ENCODE measurements at places on chromosomes 3 and 15.

DNA sequence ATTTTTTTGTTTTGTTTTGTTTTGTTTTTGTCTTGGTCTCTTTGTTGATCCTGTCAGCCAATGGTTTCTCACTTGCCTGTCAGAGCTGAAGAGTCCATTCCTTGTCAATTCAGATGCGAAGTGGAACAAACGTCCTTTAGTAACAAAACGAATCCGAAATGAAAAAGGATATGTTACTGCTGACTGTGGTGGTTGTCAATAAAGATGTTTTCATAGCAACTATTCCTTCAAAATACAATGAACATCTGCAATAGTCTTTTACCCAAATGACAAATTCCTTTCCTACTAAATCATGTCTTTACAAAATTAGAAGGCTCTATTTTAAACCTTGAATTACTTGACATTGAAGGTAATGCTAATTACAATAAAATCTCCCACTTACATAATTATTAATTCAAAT, 134.7 kb downstream of the SERPINI1 start:
- no peak for DNase-seq

DNA sequence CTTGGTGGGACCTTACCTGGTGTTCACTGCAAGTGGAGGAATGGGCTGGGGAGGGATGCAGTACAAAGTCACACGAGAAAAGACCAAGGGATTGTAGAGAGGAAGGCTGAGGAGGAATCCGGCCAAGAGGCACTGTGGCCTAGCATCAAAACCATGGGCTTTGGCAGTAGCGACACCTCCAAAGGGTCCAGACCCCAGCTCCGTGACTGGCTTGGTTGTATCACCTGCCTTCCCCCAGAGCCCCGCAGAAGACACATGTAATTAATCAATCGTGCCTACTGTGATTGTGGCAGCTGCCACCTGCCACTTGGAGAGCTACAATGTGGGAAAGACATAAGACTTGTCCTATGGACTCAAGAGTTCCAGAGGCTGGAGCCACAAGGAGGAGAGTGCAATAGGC, 54.7 kb downstream of the ST8SIA2 start:
- DNase-seq: no peak

DNA sequence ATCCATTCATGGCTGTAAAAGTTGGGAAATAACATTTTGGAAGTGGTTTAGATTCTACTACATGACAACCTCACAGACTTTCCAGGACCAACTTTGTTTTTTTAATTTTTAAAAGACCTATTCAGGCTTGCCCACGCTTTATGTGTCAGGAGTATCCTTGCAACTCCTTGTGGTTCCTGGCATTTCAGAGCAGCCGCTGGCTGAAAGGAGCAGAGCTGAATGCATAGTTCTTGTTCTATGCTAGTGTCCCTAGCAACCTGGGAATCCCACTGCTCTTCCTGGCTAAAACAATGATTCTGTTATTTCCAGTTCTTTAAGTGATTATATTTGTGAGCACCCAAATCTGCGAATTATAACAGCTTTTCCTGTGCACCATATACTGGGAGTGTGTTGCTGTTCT, 34.9 kb downstream of the CP start:
- DNase-seq: no peak

- DNase-seq: no peak
Measured at GRCh38 chr3:194880940-194881925, 195.6 kb downstream of the FAM43A start.

DNA sequence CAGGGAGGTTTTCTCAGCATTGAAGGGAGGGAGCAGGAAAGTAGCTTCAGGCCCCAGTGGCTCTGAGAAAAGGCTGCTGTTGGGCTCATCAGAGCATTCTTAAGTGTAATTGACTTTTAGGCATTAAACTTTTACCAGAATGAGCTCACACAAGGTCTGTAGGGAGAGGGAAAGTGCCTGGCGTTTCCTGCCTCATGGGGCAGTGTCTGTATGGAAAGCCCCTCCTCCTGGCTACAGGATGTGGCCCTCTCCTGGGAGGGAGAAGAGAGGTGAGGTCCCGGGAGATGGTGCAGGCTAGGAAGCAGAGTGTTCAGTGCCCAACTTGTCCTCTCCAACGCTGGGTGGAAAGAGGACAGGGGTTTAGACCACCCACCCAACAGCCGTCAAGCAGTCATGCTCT, 21.3 kb upstream of the SCN10A start:
- DNase-seq: no peak

DNA sequence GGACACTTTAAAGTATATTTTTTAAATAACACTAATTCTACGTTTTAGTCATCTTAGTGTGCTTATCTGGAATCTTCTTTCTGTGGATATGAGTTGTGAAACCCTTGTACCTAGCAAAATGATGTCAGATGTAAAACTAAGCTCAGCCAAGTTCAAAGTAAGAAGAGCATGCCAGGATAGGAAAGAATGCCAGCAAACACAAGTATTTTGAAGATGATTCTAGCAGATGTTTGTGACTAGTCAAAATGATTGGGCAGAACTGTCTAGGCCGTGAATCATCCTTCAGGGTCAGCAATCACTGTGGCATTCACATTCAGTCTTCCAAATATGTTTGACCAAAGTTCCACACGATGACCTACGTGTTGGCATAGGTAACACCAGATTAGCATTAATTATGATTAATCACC, 5.4 kb upstream of the PLOD2 start:
- no peak for DNase-seq

- no peak for DNase-seq
Measured at GRCh38 chr15:54618120-54618519, 578.6 kb downstream of the RSL24D1 start.

- DNase-seq: no peak
Measured at GRCh38 chr3:131962982-131963381, 71.8 kb downstream of the CPNE4 start.

DNA sequence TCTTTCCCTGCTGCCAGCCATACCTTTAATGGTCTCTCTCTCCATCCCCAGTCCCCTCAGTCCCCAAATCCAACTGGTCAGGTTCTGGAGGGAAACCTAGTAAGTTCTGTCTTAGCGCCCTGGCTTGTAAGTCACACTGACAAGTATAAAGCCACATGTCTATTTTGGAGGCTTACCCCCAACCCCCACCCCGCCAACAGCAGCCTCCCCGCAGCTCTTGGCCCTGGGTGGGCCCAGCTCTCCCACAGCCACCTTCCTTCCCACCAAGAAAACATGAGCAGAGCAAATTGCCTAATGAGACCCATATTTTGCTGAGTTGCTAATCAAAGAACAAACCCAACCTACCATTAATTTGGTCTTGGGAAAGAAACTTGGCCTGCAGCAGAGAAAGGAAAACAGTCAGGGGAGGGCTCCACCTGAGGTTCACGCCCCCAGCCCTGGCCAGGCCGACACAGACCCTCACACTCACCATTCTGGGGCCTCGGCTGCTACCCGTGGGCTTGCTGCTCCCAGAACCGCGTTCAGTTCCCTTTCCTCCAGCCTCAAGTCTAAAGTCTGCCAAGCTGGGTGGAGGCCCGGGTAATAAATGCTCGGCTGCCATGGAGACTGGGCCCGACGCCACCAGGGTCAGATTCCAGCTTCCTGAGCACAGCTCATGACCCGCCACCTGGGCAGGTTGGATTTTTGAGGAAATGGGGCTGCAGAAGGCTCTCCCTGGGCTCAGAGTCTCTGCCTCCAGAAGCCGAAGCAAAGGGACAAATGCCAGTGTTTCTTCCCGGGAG, at the start of gene CALML4:
CALML4 (minus strand) TSS at position 557 of the 782 bp plus-strand sequence; CDS start at position 472, 85 bp downstream.
- DNase-seq: no peak

DNA sequence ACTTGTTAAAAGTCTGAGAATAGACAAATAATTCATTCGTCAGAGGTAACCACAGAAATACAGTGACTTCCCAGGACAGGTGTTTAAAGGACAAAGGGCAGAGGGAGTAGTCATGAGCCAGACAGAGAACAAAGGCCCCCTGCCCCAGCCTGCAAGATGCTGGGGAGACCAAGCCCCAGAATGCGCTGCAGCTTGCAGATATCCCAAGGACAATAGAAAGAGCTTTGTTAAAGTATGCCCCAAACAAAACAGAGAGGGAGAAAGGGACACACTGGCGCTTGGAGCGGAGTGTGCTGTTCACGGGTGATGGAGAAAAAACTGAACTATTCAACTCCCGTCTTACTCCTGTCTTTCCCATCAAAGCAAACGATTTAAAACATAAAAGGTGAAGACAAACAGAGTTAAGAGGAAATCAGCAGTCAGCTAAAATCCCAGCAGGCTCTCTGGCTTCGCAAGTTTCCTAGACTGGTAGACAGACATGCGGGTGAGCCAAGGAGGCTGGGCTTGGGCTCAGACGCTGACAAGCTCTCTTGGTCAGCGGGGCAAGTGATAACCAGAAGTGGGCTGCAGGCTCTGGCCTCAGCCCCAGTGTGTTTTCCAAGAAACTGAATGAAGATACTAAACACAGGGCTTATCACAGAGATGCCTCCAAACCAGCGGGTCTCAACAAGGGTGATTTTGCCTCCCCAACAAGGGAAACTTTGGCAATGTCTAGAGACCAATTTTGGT, 130.1 kb downstream of the UACA start:
- no peak for DNase-seq

- DNase-seq: peak; percentile 78
Measured at GRCh38 chr3:195715583-195716266, 5.1 kb upstream of the MUC20 start.

DNA sequence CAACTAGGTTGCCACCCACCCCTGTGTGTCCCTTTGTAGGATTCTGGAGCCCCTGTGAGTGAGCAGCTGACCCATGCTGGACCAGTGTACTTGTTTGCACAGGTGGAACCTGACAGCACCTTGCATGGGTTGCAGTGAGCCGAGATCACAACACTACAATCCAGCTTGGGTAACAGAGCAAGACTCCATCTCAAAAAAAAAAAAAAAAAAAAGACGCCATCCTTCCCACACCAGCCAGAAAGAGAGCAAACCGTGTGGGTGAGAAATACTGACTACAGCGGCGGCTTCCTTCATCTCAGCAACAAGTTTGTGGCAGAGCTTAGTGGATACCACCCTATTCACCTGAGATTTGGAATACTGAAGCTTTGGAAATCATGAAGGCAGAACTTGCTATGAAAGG, 746 bp upstream of the CD80 start:
- no peak for DNase-seq

DNA sequence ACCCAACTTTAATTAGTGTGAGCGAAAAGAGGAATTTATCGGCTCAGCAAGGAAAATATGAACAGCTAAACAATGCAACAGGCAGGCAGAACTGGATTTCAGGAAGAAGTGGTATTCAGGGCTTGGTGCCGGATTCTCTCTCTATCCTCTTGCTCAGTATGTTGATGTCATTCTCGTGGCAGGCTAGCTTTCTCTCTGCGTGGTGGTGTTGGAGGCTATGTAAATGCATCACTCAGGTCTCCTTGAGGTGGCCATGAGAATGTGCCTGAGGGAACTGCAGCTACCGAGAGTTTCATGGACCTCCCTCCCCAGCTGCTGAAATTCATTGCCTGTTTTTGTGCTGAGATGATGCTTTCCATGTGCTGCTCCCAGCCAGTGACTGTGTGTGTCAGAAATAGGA, 18.3 kb upstream of the SYN2 start:
- DNase-seq: no peak

DNA sequence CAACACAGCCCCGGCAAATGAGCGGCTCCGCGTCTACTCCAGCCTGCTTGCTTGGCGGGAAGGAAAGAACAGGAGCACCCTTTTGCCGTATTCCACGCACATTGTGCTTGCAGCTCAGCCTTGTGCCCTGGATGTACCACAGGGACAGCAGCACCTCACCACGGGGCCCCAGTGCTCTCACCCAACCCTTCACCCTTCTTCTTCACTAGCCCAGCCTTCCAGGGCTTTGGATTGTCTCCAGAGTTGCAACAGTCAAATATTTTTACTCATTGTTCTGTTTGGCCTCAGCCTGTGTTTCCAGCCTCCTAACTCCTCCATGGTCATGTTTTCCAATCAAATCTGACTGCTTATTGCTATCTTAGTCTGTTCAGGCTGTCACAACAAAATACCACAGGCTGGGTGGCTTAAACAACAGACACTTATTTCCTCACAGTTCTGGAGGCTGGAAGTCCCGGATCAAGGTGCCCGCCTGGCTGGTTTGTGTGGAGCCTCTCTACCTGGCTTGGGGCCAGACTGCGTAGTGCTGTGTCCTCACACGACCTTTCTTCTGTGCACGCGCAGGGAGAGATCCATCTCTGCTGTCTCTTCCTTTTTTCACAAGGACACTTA, 79.2 kb upstream of the ABHD17C start:
- DNase-seq: no peak

DNA sequence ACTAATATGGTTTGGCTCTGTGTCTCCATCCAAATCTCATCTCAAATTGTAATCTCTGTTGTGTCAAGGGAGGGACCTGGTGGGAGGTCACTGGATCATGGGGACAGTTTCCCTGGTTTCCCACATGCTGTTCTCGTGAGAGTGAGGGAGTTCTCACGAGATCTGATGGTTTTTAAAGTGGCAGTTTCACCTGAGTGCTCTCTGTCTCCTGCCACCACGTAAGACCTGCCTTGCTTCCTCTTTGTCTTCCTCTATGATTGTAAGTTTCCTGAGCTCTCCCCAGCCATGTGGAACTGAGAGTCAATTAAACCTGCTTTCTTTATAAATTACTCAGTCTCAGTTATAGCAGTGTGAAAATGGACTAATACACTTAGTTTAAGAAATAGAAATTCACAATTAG, 228.9 kb downstream of the CD47 start:
- no peak for DNase-seq

DNA sequence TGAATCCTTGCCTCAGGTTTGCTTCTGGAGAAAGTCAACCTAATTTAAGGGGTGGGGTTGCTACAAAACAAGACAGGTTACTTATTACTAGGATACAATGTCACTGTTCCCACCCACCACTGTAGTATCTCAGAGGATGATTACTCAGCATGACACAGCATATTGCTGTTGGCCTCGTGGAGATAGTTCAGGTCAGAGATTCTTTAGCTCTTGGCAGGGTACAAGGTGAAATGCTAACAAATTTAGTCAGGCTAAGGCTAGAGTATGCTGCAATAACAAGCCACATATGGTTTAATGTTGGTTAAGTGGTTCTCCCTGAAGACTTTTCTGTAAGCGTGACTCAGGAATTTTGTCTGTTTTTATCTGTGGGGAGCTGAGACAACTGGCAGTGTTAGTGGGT, 161.8 kb downstream of the EDEM1 start:
- DNase-seq: no peak

- DNase-seq: no peak
Measured at GRCh38 chr15:32683906-32684584, 33.8 kb upstream of the GREM1 start.

DNA sequence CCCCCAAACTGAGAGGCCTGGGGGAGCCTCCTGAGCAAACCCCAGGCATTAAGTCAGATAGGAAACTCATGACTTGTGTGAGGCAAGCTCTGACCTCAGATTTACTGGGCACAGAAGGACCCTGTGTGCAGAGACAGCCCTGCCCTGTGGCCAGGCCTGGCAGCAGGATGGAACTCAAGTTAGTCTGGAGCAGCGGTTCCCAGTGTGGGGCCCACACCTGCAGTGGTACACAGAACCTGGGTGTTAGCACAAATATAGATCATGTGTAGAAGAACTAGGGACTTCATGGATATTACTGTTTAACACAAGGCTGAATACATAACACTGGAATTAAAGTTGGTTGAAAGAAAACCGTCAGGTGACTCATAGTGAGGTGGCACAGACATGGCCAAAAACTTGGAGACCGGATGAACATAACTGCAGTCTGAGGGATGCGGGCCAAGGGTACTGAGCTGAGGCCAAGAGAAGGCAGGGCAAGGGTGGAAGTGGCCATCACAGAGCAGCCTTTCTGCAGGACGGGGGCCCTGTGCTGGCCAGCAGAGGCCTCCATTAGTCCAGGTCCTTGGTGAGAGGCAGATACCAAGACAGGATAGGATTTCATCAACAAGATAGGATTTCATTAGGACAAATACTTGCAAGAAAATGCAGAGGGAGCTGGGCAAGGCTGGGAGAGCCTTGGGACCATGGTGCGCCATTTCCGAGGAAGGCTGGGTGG, 40.9 kb downstream of the IRAK2 start:
- DNase-seq: peak; percentile 92

Data from Panc1 (cell line).